Kidney capillary endothelial cell (primary cell): ENCODE measurements at places on chromosomes 2 and 18.

DNA sequence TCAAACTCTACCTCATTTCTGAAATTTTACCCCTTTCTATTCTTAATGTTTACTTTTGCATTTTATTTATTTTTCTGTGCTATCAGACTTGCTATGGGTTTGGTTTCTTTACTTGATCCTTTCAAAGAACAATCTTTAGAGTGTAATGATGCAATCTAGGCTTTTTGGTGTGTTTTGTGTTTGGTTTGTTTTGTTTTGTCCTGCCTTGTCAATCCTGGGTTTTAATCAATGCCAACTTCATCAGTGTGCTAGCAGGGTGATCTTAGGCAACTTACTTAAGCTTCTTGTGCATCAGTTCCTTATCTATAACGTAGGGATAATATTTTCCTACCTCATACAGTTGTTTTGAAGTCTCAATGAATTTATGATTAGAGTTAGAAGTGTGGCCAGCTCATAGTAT is 350.4 kb downstream of the NR4A2 start:
- DNase-seq = no peak

DNA sequence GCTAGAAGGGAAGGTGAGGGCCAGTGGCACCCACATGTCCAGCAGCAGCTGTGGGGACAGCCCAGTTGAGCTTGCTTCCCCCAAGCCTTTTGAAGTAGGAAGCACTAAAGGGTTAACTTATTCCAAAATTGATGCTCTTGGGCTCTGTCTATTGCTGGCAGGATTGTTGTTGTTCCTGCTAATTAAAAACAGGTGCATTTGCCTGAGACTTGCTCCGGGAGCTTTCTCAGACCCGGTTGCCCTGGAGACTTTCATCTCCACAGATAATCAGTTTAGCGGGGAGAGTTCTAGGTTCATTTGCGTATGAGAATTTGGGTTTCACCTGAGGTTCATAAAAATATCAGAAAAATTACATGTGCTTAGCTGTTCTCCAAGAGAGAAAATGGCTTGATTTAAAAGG is 277.3 kb downstream of the LRATD1 start:
- no peak for DNase-seq

DNA sequence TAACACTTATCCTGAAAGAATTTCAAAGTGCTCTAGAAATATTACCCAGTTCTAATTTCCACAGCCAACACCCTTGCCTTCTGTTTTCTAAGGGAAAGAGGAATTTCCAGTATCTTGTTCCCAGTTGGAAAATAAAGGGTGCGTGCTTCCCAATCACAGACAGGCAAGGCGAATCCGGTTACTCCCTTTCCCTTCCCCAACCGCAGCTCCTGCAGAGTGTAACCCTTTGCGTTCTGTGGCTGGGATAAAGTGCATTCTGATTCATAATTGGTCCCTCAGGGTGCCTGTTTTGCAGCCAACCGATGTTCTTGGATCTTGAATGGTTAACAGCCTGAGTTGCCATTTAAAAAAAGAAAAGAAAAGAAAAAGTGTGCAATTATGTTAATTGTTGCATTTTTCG is 40.6 kb upstream of the PGAP1 start:
- no peak for DNase-seq

GRCh38 chr2:71813807-71814470 is 333.7 kb downstream of the CYP26B1 start:
- no peak for DNase-seq

DNA sequence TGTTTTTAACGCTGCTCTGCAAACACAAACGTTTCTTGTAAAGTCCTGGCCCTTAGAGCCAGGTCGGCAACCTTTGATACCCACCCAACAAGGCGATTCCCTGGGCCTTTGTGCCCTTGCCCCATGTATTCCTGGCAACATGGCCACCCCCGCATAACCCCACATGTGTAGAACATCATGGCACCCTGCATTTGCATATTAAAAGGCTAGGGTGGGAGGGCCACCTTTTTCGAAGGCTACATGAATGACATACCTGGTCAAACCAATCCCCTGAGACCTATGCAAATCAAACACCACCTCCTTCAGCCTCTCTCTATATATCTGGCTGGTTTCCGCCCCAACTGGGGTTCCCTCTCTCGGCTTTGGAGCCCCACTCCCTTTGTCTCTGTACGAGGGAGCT is 105.2 kb downstream of the MYO5B start:
- DNase-seq = no peak

GRCh38 chr2:187470698-187471097 is 22.6 kb upstream of the CALCRL start:
- no peak for DNase-seq

DNA sequence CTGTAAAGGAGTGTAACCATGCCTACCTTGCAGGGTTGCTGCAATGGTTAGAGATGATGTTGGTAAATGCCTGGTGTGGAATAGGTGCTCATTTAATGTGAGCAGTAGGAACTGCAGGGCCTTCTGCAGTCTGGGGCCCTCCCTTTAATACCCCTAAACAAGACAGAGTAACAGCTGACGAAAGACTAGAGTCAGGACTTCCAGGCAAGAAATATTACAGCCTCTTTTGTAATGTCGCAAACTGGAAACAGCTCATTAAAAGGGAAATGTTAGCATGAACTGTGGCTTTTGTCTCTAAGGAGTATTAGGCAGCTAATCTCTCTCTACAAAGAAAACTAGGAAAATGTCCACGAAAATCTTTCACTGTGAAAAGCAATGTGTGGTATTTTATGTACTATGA is 26.0 kb downstream of the MARCO start:
- DNase-seq = no peak

DNA sequence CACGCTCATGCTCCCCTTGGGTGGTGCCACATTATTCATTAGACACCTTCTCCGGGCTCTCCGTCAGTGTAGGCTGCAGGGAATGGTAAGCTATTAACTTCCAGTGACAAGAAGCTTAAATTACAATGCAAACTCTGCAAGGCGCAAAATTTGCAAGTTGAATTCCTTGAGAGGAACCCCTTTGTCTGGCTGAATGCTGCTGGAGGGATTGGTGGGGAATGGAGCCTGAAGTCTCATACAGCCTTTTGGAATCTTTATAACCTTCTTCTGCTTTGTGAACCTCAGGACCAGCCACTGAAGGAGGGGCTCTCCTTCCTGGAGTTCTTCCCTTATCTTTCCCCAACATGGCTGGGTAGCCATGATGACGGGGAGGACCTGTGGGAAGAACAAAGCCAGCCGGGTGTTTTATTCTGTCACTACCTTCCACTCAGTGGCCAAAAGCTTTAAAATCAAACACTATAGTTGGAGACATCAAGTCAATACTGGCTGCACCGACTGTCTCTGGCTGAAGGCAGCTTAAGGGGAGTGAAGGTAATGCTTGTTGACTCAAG is 220.9 kb upstream of the EPHA4 start:
- no peak for DNase-seq
